ENCODE measurements at places on chromosomes 1 and 21. TPM values are rescaled to one million over a fixed set of nuclear protein-coding genes. Genes with fewer than 3 reads are reported as not detected.

- H3K27ac ChIP-seq: no peak overlapping the region
- no peaks in the 10 kb centered on the region for H3K36me3 ChIP-seq
- no peak for DNase-seq
- H3K27me3 ChIP-seq: no peaks in the 10 kb centered on the region
- H3K4me1 ChIP-seq: no peaks in the 10 kb centered on the region
Measured at GRCh38 chr21:45804809-45805313, 161.3 kb downstream of the PCBP3 start.

DNA sequence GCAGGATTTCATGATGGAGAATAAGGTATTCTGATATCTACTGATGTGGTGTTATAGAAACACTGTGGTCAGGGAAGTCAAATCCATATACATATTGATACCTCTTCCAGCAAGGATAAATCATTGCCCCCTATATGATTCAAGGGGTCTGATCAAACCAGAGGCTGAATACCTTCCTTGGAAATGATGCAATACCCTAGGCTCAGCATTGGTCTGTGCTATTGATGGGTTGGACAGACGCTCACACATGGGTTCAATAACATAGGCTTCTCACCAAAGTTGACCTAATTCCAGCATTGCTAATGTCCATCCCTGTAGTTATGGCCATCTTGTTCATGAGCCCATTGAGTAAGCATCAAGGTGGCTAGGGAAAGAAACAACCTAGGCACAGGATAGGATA lies 257.0 kb upstream of the USP24 start:
- peaks cover 12% of the 10 kb centered on the region for H3K27me3 ChIP-seq
- H3K4me3 ChIP-seq: no peak overlapping the region
- H3K36me3 ChIP-seq: no peaks in the 10 kb centered on the region
- H3K4me1 ChIP-seq: no peaks in the 10 kb centered on the region
- no peak overlapping the region for H3K27ac ChIP-seq
- no peak for DNase-seq

DNA sequence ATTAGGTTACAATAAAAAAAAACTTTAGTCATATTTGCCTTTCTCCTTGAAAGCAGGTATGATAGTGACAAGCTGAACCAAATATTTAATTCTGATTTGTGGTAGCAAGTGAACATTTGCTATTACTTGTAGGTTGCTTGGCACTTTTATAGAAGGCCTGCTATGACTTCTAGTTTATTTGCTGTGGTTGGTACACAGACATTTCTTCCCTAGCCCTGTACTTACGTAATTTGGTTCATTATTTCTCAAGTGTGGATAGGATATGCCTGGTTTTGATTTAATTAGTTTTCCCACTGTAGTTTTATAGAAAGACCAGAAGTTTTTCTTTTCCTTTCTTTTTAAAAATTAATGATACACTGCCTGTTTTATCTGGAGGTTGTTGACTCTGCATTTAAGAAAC lies 55.9 kb downstream of the PPP2R5A start:
- no peak overlapping the region for H3K27ac ChIP-seq
- H3K27me3 ChIP-seq: no peaks in the 10 kb centered on the region
- peaks cover 15% of the 10 kb centered on the region for H3K36me3 ChIP-seq
- peaks cover 4% of the 10 kb centered on the region for H3K4me1 ChIP-seq
- DNase-seq: no peak
- no peak overlapping the region for H3K4me3 ChIP-seq

DNA sequence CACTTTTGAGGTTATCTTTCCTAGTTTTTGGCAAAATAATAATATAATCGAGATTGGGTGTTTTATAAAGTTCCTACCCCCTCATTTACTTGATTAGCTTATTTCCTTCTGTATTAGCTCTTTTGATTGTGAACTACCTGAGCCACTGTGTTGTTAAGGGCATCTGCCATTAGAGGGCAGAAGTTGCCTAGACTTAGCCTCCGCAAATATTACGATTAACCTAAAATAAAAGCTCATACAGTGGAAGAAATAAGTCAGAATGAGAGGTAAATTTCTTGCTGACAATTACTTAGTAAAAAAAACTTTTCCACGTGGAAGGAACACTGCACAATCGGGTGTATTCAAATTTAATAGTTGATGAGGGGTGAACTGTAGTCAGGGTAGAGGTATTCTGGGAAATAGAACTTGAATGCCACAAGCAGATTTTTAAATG lies 2.3 kb downstream of the H3-3A start:
- DNase-seq: peak; percentile 73
- H3K4me3 ChIP-seq: peak overlapping the region; percentile 97
- H3K27ac ChIP-seq: peak overlapping the region; percentile 82
- peaks cover 50% of the 10 kb centered on the region for H3K4me1 ChIP-seq

- no peak for DNase-seq
- peak overlapping the region; percentile 97 for H3K27ac ChIP-seq
- peak overlapping the region; percentile 97 for H3K4me3 ChIP-seq
- H3K27me3 ChIP-seq: no peaks in the 10 kb centered on the region
- peaks cover 31% of the 10 kb centered on the region for H3K4me1 ChIP-seq
Measured at GRCh38 chr1:181023265-181024057, 791 bp upstream of the STX6 start.

DNA sequence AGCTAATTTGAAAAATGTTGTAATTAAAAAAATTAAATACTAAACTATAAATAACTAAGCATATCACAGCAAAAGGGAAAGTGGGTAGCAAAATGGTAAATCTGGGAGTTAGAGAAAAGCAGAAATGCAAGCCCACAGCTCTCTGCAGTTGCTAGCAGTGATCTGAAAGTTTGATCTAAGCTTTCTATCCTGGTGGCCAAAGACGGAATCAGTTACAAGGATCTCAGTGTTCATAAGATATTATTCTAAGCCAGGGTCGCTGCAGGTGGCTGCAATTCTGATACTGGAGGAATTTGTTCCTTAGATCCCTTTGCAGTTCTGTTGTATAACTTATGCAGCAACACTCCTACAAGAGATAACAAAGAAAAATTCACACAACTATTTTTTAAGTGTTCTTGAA lies 363.7 kb downstream of the SETD4 start:
- H3K4me3 ChIP-seq: no peak overlapping the region
- H3K36me3 ChIP-seq: no peaks in the 10 kb centered on the region
- H3K27me3 ChIP-seq: peaks cover 12% of the 10 kb centered on the region
- DNase-seq: no peak
- no peak overlapping the region for H3K27ac ChIP-seq
- H3K4me1 ChIP-seq: peaks cover 5% of the 10 kb centered on the region

- no peak overlapping the region for H3K4me3 ChIP-seq
- H3K4me1 ChIP-seq: no peaks in the 10 kb centered on the region
- H3K27ac ChIP-seq: no peak overlapping the region
- no peaks in the 10 kb centered on the region for H3K27me3 ChIP-seq
- H3K36me3 ChIP-seq: no peaks in the 10 kb centered on the region
- no peak for DNase-seq
Measured at GRCh38 chr1:11331036-11331944, 58.3 kb downstream of the UBIAD1 start.

DNA sequence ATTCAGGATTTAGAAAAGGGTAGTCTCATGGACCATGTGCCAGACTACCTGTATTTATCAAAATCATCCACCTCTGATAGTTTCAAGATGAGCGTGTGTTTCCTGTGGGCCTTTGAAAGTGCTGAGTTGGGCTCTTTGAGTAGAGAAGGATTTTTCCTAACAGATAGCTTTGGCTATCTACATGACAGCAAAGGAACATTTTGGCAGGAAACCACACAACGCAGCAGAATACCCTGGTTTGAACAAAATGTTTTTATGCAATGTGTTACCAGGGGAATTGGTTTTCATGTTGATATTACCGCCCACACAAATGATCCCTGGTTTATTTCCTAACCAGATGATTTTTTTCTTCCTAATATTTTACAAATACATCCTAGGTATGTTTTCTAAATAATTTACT lies 431.4 kb downstream of the NEGR1 start:
- H3K36me3 ChIP-seq: no peaks in the 10 kb centered on the region
- H3K4me3 ChIP-seq: no peak overlapping the region
- no peaks in the 10 kb centered on the region for H3K27me3 ChIP-seq
- DNase-seq: no peak
- H3K27ac ChIP-seq: no peak overlapping the region

- no peaks in the 10 kb centered on the region for H3K36me3 ChIP-seq
- no peak for DNase-seq
- H3K27me3 ChIP-seq: peaks cover 3% of the 10 kb centered on the region
Measured at GRCh38 chr1:235533476-235534168, 29.4 kb upstream of the B3GALNT2 start.

GRCh38 chr1:95905818-95906395 lies 671.9 kb downstream of the RWDD3 start:
- no peak for DNase-seq
- H3K4me1 ChIP-seq: no peaks in the 10 kb centered on the region
- H3K36me3 ChIP-seq: no peaks in the 10 kb centered on the region

DNA sequence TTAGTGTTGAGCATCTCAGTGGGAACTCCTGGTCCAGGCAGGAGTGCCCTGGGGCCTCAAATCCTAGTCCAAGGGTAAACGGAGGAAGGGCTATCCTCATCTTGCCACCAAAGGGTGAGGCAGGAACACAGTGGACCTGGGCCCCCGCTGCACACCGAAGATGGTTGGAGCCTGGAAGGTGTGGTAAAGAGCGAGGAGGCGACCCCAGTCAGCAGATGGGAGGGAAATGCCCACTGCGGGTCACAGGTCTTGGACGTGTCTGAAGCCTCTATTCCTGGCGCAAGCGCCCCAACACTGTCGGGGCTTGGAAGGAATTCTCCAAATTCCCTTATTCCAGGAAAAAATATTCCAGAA lies 38.5 kb upstream of the SYNC start:
- no peak for DNase-seq
- H3K27me3 ChIP-seq: peaks cover 19% of the 10 kb centered on the region
- no peak overlapping the region for H3K27ac ChIP-seq

LCE3E gene
- not detected for total RNA-seq

TSPEAR gene
- not detected for total RNA-seq

SMCP gene
- total RNA-seq: not detected

VCAM1 gene
- 0.83 TPM for total RNA-seq

All from activated CD8-positive, alpha-beta T cell treated with anti-CD3 and anti-CD28 coated beads for 36 hours (primary cell).